ENCODE measurements at places on chromosomes 2 and 18.

DNA sequence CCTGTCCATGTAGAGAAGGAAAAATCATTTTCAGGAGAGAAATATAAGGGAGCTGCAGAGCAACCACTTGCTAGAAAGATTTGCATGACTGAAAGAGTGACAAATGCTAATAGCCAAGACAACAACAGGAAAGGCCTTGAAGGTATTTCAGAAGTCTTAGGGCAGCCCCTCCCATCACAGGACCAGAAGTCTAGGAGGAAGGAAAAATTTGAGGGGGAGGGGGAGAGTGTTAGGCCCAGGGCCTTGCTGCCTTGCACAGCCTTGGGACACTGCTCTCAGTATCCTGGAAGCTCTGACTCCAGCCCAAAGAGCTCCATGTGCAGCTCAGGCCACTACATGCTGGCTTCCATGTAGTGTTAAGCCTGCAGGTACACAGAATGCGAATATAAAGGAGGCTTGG lies 266.9 kb downstream of the GLI2 start:
- no peak for DNase-seq

DNA sequence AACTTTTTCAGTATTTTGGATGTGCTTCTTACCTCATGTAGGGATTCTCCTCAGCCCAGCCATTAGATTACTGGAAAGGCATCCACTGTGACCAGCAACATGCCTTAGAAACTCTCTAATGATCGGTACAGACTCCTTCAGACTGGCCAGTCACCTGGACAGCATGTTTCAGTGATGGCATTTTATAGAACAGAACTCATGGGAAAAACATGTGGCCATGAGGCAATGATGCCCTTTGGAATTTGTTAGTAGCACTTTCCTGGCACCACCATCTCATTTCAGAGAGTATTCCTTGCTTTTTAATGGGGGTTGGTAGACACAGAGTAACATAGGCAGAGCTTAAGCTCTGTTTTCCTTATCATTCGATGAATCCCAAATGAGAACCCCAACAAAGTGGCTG lies 72.1 kb upstream of the FAM98A start:
- no peak for DNase-seq

- DNase-seq: no peak
Measured at GRCh38 chr2:168053676-168054075, 193.7 kb downstream of the STK39 start.

GRCh38 chr18:12621742-12622306 lies 36.1 kb downstream of the SPIRE1 start:
- DNase-seq: no peak

DNA sequence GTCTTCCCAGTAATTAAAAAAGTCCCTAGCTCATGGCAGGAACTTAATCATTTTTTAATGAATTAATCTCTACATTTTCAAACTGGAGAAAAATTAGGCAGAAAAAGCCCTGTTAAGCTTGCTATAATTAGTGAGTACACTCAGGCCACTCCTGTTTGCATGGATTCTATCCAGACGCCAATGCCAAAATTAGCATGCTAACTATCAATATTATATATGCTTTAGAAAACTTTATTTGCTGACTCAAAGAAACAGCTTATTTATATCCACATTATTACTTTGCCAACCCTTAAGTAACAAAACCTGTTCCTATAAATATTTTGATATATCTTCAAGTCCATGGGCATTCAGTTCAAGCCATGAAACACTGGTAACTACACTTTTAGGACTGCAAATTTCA lies 90.9 kb downstream of the SMC6 start:
- DNase-seq: no peak

DNA sequence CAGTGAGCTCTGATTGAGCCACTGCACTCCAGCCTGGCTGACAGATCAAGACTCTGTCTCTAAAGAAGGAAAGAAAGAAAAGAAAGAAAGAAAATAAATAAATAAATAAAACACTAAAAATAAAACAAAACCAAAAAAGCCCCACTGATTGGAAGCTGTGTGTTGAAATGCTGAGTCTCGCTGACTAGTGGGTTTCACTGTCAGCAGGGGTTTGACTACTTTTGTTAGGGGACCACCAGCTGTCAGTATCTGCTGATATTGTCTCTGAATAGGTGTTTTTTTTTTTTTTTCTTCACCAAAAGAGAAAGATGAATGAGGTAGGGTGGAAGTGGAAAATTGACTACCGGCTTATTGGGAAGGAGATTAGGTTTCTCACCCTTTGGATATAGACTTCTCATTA lies 12.8 kb upstream of the ACTR2 start:
- no peak for DNase-seq

- no peak for DNase-seq
Measured at GRCh38 chr2:104638190-104638858, 215.6 kb upstream of the POU3F3 start.

Measured in stimulated activated CD4-positive, alpha-beta T cell treated with anti-CD3 and anti-CD28 coated beads, TNF-alpha, amount 100 ng/mL, for 48 hours (primary cell).